ENCODE measurements at places on chromosomes 16 and 17. TPM values are rescaled to one million over a fixed set of nuclear protein-coding genes. Genes with fewer than 3 reads are reported as not detected.

GRCh38 chr16:88472637-88473205 is 19.6 kb downstream of the ZFPM1 start:
- H3K4me3 ChIP-seq, result no peak overlapping the region
- no peak for DNase-seq
- no peak overlapping the region for H3K27ac ChIP-seq
- no peaks in the 10 kb centered on the region for H3K27me3 ChIP-seq

GRCh38 chr17:72946696-72947095 is 145.8 kb downstream of the SLC39A11 start:
- H3K27me3 ChIP-seq, result no peaks in the 10 kb centered on the region
- H3K4me1 ChIP-seq, result no peaks in the 10 kb centered on the region
- no peak for DNase-seq
- H3K36me3 ChIP-seq, result no peaks in the 10 kb centered on the region
- H3K4me3 ChIP-seq, result no peak overlapping the region

DRC3 gene
- 5.6 TPM for total RNA-seq

DNA sequence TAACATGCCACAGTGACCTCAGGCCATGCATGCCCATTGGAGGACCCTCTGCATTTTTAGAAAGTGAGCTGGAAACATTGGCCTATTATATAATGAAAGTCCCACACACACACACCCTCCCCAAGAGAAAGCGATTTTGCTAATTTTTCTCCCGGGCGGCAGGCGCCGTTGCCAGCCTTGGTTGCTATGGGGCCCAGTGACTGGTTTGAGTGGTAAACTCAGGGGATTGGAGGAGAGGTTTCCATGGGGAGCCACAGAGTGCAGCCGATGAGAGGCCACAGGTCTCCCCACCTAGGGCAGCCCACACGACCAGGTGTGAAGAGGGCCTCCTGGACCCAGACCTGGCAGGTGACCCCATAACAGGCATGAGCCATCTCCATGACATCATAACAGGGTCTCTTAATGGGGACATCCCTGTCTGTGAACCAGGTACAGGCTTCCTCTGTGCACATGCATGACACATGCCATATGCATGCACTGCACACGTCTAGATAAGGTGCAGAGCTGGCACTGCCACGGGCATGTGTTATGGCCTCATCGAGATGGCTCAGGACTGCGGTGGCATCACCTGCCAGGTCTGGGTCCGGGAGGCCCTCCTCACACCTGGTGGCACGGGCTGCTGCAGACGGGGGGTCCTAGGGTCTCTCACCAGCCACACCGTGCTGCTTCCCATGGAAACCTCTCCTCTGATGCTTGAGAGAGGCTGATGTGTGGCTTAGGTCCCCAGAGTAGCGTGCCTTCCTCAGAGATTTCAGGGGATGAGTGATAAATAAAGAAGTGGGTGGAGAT is 144.1 kb downstream of the RBFOX3 start:
- no peaks in the 10 kb centered on the region for H3K27me3 ChIP-seq
- peaks cover 4% of the 10 kb centered on the region for H3K4me1 ChIP-seq
- H3K27ac ChIP-seq, result no peak overlapping the region
- no peak overlapping the region for H3K4me3 ChIP-seq
- DNase-seq, result no peak

- H3K36me3 ChIP-seq, result no peaks in the 10 kb centered on the region
- peaks cover 4% of the 10 kb centered on the region for H3K4me1 ChIP-seq
- no peak overlapping the region for H3K27ac ChIP-seq
Observed at GRCh38 chr16:75572864-75573542, 6.8 kb downstream of the GABARAPL2 start.

GRCh38 chr16:69112285-69113129 is 7.1 kb downstream of the HAS3 start:
- peaks cover 2% of the 10 kb centered on the region for H3K4me1 ChIP-seq
- H3K27me3 ChIP-seq, result no peaks in the 10 kb centered on the region
- no peaks in the 10 kb centered on the region for H3K36me3 ChIP-seq
- no peak for DNase-seq
- no peak overlapping the region for H3K27ac ChIP-seq
- no peak overlapping the region for H3K4me3 ChIP-seq

All from ovary (tissue), 10 donors.